Lung microvascular endothelial cell (primary cell): ENCODE measurements at places on chromosomes 16 and 17. TPM values are rescaled to one million over a fixed set of nuclear protein-coding genes. Genes with fewer than 3 reads are reported as not detected.

The ALDH3A1 gene
- total RNA-seq, result under 0.01 and 0.20 TPM in 2 replicates

GRCh38 chr17:82560252-82560642, 40.7 kb downstream of the FOXK2 start:
- no peak for DNase-seq

DNA sequence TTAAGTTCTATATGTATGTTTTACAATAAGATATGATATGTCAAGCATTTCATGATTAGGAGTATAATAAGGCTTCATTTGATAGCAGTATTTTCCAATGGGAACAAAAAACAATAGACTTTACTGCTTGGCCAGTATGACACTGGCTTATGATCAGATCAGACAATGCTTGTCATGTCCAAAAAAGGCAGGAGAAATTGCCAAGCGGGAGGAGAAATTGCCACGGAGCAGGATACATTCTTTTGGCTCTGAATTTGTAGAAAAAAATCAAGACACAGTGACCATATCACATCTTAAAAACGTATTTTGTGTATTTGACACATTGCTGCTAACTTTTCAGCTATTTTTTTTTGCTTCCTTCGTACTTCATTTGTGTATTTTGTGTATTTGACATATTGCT, 404.1 kb downstream of the CNTNAP4 start:
- no peak for DNase-seq

GRCh38 chr17:64020056-64020766, at the start of gene ICAM2:
TSS of gene ICAM2 (minus strand) at chr17:64020633. CDS start at chr17:64006691, 13,942 bp downstream.
- DNase-seq, result peak; percentile 93

GRCh38 chr16:84874004-84874435, 54.2 kb downstream of the CRISPLD2 start:
- no peak for DNase-seq

GRCh38 chr17:61464130-61464842, 12.1 kb downstream of the TBX4 start:
- DNase-seq, result no peak

DNA sequence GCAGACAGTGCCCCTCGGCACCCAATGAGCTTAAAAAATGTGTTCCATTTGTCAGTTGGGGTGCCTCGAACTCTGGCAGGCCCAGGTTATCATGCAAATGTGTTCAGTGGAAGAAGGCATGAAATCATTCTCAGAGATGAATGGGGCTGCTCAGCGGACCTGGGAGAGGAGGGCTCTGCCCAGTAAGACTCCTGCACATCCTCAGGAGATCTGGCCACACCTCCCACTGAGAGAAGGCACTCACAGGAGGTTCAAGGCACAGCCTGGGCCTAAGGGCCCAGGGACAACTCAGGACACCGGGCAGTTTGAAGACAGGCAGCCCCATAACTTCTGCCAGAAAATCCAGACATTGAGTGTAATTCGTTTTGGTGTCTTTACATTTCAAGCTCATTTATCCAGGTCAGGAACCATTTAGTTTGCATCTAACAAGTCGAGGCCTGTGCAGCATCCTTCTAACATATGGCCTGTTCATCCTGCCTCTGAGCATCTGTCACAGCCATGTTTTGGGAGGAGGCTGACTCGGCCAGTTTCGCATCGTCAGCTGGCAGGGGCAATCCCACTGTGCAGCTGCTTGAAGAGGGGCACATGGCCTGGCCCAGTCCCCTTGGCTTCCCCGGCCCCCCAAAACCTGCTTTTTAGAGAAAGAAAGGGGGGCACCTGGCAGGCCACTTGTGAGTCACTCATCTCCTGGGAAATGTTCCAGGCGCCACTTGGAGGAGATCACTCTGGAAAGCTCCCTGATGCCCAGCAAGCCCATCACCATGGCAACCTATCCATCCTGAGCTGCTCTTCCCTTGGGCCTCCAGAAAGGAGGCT, 31.2 kb upstream of the BCAR1 start:
- no peak for DNase-seq

DNA sequence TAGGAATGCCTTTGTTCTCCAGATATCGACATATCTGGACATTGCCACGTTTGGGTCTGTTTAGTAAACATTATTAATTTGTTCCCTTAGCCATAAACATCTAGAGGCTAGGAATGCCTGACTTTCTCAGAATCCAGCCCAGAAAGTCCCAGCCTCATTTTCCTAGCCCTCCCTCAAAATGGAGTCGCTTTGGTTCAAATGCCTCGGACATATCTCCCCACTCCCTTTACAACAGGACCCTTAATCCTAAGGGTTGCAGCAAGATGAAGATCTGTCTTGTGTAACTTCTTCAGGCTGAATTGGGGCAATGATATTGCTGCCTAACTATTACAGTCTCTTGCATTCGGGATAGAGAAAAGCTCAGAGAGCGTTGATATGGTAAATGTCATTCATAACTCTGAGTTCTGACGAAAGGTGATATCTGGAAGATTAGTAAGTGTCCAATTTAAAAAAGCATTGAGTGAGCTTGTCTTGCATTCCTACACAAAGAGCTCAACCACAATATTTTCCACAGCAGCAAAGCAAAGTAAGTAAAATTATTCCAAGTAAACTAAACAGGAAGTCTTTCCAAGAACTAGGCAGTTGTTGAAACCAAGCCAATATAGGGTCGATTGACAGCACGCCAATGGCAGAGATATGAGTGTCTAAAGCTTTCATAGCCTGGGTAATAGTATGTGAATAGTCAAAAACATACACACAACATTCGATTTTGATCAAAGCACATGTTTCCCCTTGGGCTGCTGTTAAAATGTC, 46.0 kb upstream of the ARL4D start:
- no peak for DNase-seq

DNA sequence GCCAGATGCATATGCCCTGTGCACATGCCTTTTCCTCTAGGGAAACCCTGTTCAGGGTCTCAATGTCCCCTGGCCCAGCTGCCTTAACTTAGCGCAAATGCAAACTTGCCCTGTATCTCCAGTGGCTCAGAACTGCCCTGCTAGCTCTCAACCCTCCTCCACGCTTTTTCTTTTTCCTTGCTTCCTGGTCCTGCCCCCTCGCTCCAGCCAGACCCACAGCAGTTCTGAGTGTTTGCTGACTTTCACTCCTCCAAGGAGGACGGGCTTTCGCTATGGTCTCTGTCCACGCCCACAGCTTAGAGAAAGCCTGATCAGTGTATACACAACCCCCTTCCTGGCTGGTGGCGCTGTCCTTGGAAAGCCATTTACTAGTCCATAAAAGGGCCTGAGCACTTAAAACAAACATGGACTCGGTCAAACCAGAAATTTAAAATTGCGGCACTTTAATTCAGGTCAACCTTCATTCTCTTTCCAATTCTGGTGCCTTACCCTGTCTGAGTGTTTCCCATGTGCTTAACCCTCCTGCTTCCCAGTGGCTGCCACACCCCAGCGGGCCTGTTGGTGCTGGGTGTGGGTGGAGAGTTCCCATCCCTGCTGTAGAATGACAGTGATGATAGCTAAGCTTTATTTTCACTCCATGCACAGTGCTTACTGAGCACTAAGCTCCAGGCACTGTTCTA, 15.6 kb upstream of the TMEM98 start:
- DNase-seq, result no peak

The GGNBP2 gene
- 29.0 and 37.3 TPM in 2 replicates for total RNA-seq

The HOXB1 gene
- total RNA-seq, result not detected in 2 replicates

- no peak for DNase-seq
Observed at GRCh38 chr17:69468207-69468606, 53.7 kb downstream of the MAP2K6 start.

GRCh38 chr17:9208381-9209105, 187.2 kb downstream of the NTN1 start:
- no peak for DNase-seq

The HBQ1 gene
- total RNA-seq, result 0.65 TPM in 1 of 2 replicates, not detected in the other

GRCh38 chr17:79923974-79924638, 84.9 kb upstream of the CBX4 start:
- DNase-seq, result peak; percentile 41

The PRCD gene
- 0.20 and 0.22 TPM in 2 replicates for total RNA-seq

The NPIPB9 gene
- total RNA-seq, result 0.44 and 1.4 TPM in 2 replicates

DNA sequence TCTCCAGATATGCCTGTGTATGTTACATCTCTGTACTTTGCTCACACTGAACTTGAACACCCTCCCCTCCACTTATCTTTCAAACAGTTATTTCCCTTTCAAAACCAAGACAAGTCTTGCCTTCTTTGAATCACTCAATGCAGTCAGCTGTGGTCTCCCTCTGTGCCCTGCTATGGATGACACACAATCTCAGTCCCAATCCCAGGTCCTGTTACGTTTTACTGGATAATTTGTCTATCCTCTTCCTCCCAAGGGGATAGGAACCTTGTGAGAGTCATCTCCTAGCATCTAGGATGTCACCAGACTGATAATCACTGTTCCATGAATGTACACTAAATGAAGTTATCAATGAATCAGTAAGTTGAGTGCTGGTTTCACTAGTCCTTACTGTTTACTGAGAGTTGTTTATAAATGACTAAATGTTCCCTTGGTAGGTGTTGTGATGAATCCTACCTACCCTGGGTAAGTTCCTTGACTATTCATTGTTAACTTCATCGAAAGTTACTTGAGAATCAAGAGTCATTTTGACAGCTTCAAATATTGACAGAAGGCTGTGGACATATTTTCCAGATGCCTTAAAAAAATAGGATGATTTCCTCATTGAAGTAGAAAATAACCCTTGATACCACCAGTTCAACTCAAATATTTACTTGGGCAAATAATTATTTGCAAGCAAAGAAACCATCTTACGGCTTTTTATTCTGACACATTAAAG, 244.9 kb downstream of the PRKCA start:
- no peak for DNase-seq

DNA sequence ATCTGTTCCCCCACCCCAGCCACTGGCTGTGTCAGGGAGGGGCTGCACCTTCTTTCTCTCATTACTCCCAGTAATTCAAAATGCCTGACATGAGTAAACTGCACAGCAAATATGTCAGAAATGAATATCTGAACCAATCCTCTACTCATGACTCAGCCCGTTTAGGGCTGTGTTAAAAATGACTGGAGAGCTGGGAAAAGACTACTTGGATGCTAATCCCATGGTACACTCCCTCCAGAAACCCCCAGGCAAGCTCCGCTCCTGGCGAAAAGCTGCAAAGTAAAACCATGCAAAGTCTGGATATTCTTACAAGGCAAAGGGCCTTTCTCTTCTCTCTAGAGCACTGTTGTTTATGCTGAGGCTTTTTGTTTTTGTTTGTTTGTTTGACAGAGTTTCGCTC, 448.1 kb upstream of the DYNLRB2 start:
- DNase-seq, result no peak

DNA sequence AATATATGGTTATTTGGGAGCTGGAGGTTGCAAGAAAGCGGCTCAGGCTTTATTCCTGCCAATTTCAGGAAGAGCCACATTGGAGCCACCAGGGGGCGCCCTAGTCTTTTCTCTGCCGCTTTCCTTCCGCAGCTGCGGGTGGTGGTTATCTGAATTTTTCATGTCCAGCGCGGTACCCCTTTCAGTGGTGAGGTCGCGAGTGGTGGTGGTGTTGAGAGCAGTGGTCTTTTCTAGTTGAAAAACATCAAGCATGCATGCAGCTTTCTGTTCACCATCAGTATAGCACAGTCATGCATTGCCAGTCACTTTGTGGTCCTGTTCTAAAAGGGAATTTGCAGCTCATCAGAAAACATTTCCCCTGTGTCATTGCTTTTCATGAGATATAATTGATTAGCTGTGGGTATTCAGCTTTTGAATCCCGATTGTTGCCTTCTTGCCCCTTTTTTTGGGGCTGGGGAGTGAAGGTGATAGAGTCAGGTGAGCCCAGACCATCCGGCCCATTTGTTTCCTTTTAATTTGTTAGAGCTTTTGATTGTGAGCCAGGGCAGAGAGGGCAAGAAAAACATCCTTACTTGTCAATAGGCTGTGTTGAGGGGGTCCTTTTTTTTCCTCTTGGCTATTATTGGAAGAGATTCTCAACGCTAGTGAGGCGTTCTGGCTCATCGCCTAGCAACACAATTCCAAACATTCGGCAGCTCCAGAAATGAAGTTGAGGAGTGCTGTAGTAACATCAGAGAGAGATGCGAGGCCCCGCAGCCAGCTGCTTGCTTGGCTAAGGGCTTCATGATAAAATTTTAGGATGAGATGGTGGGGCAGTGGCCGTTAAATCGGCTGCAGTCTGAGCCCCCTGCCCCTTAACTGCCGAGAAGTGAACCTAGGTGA, 119.0 kb downstream of the SNX29 start:
- peak; percentile 76 for DNase-seq

- peak; percentile 84 for DNase-seq
Observed at GRCh38 chr17:76388966-76389888, 4.8 kb downstream of the SPHK1 start.

- DNase-seq, result no peak
Observed at GRCh38 chr17:80696964-80697363, 152.3 kb downstream of the RPTOR start.

The SHCBP1 gene
- 3.0 and 10.7 TPM in 2 replicates for total RNA-seq

The RGS9 gene
- total RNA-seq, result 0.60 and 0.65 TPM in 2 replicates

- peak; percentile 60 for DNase-seq
Observed at GRCh38 chr17:63881935-63882601, at the start of gene GH2. TSS of gene GH2 (minus strand) at chr17:63881944. CDS start at chr17:63881801, 143 bp downstream.

The TLCD3B gene
- not detected in 2 replicates for total RNA-seq

- no peak for DNase-seq
Observed at GRCh38 chr17:56451629-56452028, 141.9 kb upstream of the NOG start.

- DNase-seq, result no peak
Observed at GRCh38 chr17:48003417-48004151, 32.7 kb downstream of the CDK5RAP3 start.

DNA sequence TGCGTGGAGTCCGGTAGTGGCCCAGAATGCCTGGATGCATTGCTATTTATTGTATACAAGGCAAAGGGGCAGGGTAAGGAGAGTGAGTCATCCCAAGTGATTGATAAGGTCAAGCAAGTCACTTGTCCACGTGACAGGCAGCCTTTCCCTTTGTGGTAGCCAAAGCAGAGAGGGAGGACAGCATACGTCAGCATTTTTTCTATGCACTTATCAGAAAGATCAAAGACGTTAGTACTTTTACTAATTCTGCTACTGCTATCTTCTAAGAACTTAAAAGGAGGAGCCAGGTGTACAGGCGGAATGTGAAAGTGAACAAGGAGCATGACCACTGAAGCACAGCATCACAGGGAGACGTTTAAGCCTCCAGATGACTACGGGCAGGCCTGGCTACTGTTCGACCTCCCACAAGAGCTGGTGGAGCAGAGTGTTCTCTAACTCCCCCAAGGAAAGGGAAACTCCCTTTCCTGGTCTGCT, 47.9 kb upstream of the ARL4D start:
- no peak for DNase-seq

- DNase-seq, result peak; percentile 58
Observed at GRCh38 chr17:78974635-78975591, 4.8 kb downstream of the LGALS3BP start.

GRCh38 chr17:10105513-10106001, 92.8 kb downstream of the GAS7 start:
- DNase-seq, result no peak

GRCh38 chr17:50708050-50709000, 611 bp upstream of the ANKRD40 start:
- DNase-seq, result peak; percentile 23

GRCh38 chr17:40922239-40922638, 15.2 kb downstream of the KRT23 start:
- DNase-seq, result peak; percentile 74

The SRL gene
- under 0.01 and 0.20 TPM in 2 replicates for total RNA-seq

GRCh38 chr16:9099131-9099625, 7.7 kb downstream of the HAPSTR1 start:
- peak; percentile 35 for DNase-seq
